ENCODE measurements at places on chromosomes 12 and 14.

DNA sequence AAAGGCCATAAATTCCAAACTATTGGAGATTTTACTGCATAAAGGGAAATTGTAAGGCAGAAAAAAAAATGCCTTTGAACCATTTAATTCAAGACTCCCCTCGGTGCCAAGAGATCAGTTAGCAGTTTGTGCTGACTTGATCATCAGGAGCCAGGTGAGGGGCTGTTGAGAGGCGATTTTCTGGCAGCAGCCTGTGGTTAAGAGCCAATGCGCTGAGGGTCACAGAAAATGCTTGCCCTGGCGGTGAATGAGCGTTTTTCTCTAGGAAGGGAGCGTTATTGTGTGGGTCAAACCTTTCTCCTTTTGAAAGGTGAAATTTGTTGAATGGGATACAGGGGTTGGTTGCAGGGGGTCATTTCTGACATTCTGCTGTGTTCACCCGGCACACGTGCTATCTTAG, 4.7 kb downstream of the SRRM4 start:
- no peak for DNase-seq

DNA sequence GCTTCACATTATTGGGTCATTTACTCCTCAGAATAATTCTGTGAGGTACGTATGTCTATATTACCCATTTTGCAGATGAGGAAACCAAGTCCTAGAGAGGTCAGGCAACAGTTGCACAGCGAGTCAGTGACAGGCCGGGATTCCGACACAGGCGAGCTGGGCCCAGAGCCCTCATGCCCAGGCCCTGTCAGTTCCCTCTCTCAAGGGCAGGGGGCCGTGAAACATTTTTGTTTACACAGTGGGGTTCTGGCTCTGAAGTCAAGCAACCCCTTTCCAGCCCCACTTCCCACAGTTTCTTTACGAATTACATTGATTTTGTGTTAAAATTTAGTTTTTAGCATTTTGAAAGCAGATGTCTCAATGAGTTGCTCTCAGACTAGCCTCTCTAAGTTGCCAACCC, 46.7 kb downstream of the ESRRB start:
- DNase-seq: no peak

DNA sequence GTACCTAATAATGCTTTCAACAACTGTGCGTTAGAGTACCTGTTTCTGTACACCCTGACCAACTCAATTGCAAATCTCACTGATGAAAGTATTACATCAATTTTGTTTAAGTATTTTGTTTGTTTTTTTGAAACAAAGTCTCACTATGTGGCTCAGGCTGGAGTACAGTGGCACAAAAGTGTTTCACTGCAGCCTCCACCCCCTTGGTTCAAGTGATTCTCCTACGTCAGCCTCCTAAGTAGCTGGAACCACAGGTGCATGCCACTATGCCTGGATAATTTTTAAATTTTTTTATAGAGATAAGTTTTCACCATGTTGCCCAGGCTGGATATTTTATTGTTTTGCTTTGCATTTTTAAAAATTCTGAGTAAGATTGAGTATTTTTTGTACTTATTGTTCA, 46.7 kb downstream of the YEATS4 start:
- DNase-seq: no peak

DNA sequence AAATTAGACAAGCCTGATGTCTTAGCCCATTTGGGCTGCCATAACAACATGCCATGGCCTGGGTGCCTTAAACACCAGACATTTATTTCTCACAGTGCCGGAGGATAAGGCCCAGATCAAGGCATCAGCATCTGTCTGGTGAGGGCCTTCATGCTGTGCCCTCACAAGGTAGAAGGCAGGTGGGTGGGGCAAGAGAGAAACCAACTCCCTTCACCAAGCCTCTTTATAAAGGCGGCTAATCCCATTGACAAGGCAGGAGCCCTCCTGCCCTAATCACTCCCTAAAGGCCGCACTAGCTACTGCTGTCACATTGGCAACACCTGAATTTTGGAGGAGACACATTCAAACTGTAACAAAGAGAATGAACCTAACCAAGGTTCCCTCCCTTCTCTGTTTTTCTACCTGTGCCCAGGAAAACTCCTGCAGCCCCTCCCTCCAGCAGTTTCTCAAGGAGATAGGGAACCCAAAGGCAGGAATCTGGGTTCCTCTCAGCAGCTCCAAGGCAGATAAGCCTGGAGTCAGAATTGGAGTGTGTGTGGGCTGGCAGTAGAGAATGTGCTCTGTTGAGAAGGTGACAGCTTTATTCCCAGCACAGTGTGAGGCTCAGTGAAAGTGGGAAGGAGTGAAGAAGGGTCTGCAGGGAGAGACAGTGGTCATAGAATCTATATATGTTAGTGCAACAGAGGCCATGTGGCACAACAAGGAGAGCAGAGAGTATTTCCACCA, 21.7 kb upstream of the GPATCH2L start:
- DNase-seq: no peak

DNA sequence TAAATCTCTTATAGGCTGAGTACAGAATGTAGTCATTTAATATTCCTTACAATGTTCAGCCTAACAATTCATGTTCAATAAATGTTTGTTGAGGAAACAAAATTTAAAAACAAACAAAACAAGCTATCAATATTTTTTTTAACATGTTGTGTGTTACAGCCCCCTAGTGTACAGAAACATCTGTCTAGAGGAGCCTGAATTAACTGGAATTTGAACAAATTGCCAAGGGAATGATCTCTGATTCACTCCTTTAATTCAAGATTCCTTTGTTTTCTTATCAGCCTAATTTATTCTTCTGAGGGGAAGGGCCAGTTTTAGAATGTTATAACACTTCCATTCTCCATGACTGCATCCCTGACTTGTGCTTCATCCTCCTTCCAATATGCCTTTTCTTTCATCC, 127.2 kb downstream of the CMAS start:
- no peak for DNase-seq

DNA sequence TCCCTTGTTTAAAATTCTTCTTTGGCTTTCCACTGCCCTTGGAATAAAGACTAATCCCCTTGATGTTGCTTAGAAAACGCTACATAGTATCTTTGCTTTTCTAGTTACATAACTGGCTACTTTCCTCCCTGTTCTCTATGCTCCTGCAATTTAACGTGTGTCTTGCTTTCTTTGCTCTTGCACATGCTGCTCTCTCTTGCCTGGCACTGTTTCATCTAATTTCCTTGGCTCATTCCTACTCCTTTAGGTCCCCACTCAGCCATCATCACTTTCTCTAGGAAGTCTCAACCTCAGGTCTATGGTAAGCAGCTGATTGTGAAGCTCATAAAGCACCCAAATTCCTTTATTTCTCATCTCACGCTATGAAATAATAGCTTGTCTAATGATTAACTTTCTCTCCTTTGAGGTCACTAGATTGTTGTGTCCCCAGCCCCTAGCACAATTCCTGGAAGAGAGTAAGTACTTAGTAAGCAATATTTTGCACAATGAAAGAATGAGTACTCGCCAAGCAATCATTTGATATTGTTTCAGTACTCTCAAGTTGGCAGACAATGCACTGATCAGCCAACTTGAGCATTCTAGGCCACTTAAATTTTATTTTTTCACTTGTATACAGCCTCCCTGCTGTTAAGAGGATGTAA, 3.3 kb downstream of the ALDH6A1 start:
- no peak for DNase-seq

DNA sequence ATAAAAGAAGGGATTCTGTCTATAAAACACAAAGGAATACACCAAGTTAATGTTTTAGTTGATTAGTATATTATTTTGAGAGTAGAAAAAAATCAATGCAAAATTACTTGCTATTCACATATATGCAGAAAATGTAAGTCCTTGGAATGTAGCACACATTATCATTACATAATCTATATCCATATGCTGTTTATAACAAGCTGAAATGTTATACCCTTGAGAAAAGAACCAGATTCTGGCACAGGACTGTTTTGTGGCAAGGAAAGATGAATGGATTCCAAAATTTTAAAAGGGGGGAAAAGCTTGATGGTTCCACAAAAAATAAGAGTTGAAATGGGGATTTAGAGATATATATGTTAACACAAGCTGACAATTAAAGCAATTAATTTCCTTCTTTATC, 153.6 kb downstream of the MSRB3 start:
- DNase-seq: no peak

DNA sequence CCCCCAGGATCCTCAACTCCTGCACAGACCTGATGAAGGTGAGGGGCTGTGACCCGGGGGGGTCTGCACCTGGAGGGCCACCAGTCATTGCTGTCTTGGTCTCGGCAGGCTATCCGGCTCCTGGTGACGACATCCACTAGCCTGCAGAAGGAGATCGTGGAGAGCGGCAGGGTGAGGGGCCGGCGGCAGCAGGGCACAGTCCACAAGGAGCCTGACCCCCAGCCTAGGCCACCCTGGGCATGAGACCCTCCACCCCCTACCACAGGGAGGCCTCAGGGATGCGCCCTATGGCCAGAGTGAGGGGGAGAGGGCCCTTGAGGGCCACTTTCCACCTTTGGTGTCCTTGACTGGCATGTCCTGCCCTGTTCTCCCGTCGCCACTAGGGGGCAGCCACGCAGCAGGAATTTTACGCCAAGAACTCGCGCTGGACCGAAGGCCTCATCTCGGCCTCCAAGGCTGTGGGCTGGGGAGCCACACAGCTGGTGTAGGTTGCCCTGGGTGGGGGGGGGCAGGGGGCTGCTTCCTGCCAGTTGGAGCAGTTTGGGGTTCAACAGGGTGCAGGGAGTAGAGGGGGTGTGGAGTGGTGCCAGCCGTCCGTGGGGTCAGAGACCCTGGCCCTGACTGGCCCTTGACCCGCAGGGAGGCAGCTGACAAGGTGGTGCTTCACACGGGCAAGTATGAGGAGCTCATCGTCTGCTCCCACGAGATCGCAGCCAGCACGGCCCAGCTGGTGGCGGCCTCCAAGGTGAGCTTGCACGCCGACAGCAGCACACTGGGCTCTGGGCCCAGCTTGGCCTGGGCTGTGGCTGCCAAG, 25.0 kb downstream of the HIP1R start:
- DNase-seq: peak; percentile 46

DNA sequence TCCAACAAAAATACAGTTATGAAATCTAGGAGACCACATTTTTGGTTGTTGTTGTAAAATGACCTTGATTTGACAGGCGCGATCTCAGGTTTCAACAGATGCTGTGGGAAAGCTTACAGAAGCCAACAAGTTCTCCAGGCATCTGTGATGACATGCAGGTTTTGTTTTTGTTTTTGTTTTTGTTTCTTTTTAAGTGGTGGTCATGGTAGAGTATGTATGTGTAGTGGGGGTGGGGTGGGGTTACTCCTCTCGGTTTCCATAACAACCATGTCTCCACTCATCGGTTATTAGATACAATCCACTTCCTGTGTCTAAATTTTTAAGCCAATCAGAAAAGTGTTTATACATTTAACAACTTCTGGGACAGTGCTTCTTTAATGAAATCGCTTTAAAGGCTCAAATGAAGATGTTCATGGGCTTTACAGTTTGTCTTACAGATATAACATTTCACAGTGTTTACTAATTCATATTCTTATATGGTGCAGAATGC, 199.9 kb upstream of the FOXN3 start:
- DNase-seq: no peak

DNA sequence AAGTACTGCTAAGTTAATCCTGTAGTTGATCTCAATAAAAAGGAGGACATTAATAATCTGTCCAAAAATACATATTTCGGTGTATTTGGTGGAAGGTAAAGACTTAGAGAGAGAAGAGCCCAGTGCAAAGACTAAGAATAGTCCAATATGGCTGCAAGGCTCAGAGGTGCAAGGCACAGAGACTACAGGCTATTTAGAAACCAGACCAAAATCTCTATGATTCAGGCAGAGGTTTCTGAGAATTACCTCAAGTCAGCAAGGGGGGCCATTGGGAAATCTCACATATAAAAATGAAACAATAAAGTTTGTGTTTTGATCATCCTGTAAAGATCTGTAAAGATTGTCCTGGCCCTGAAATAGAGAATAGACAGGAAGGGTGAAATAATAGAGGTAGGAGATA, 1173.0 kb downstream of the VRK1 start:
- no peak for DNase-seq

DNA sequence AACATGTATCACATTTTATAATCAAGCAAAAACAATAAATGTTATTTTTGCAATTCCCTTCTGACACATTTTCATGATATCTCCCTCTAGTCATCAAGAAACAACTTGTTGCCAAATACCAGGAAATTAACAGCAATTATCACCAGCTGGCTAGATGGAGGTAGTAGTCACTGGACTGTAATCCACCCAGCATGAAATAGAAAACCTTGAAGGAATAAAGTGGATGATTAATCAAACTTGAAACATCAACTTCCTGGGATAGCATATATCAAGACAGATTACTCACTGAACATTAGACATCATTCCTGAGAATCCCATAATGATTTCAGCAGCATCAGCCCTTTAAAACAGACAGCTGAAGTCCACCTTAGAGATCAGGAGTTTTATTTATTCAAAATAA, 259.0 kb downstream of the CCDC59 start:
- DNase-seq: no peak

DNA sequence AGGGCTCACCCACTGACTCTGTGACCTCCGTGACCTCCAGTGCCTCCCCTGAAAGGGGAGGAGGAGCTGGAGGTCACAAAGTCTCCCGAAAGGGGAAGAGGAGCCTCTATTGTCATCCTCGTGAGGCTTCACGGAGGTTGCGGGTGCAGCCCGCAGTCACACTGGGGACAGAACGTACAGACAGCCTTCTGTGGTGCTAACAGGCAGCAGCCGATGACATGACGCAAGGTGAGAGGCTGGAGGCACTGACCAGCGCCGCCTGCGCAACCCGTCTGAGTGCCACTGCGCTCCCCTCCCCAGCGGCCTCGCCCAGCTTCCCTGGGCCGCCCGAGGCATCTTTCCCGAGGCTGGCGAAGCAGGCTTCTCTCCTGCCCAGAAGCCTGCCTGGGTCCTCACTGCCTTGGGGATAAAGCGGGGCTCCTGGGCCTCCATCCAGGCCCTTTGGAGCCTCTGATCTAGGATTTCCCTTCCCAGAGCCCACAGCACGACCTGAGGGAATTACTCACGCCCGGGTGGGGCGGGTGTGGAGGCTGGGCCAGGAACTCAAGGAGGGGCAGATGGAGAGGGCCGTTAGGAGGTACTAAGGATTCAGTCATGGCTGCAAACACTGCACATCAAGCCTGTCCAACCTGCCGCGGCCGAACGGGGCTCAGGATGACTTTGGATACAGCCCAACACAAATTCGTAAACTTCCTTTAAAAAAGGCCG, 12.3 kb upstream of the LBHD2 start:
- DNase-seq: peak; percentile 56

DNA sequence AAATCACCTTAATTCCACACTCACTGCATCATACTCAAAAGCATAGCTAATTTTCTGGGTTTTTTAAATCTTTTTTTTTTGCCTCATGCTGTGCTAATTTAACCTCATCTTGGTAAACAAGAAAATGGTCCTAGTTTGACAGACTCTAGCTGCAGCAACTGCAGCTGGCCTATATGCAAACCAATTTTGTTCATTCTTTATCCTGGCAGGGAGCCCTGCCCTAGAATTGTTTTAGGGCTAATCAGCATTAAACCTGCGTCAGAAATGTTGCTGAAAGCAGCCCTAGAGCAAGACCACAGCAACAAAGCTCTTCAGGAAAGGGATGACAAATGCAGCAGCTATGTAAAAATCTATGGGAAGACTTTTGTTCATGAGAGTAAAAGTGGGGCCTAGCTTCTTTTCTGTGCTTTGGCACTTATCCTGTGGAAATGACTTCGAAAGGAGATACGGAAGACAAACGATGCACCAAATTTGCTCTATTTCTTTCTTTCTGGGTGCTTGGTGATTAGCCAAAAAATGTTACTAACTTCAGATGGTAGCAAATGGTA, 72.2 kb downstream of the DENND5B start:
- DNase-seq: no peak

- no peak for DNase-seq
Observed at GRCh38 chr12:122643207-122643805, 59.9 kb downstream of the HCAR2 start.

- DNase-seq: no peak
Observed at GRCh38 chr14:92932448-92933395, 9.8 kb downstream of the CHGA start.
